IPS-NIHi11 (cell line): ENCODE measurements at places on chromosomes 4 and X.

- no peak for DNase-seq
These were observed 20.8 kb downstream of the EIF4E start for GRCh38 chr4:98908182-98908581.

- DNase-seq, result peak; percentile 11
These were observed 704 bp upstream of the SEPSECS start for GRCh38 chr4:25160714-25161592.

DNA sequence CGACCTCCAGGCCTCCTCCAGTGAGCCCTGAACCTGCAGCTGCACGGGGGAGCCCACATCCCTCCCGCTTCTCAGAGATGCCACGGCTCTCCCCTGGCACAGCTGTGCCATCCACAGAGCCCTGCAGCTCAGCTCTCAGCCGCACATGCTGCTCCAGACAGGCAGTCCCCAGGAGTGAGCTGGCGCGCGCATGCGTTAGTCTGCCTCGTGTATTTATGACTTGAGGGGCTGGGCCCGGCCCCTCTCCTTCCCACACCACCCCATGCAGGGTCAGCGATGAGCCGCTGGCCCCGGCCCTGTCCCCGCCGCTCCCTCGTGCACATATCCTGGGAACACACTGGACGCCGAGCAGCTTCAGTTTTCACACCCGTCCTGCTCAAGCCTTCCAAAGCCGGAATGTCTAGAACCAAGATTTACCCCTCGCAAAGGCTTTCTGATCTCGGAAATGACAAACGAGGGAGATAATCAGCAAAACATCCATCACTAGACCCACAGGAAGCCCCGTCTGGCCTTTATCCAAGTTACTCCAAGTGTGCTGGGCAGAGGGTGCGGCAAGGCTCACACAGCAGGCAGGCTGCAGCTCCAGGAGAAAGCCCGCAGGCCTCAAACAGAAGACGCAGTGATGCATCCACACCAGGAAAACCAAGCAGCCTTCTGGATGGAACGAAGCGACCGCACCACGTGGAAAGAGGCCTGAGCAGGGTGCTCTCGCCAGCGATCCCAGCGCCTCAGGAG lies 24.3 kb downstream of the GAK start:
- DNase-seq, result no peak

GRCh38 chr4:38738940-38739803 lies 43.6 kb downstream of the TLR10 start:
- no peak for DNase-seq

- peak; percentile 39 for DNase-seq
These were observed at the start of gene PRDM8 for GRCh38 chr4:80196922-80197573. PRDM8 (plus strand) TSS chr4:80197503; CDS start chr4:80200081, 2,578 bp downstream.

GRCh38 chr4:124526769-124527168 lies 185.8 kb downstream of the ANKRD50 start:
- no peak for DNase-seq

- DNase-seq, result peak; percentile 58
These were observed 105.9 kb upstream of the ADRA2C start for GRCh38 chr4:3660086-3660927.

- DNase-seq, result peak; percentile 3
These were observed 66.1 kb downstream of the MAGEA10 start for GRCh38 chrX:152072236-152072635.

DNA sequence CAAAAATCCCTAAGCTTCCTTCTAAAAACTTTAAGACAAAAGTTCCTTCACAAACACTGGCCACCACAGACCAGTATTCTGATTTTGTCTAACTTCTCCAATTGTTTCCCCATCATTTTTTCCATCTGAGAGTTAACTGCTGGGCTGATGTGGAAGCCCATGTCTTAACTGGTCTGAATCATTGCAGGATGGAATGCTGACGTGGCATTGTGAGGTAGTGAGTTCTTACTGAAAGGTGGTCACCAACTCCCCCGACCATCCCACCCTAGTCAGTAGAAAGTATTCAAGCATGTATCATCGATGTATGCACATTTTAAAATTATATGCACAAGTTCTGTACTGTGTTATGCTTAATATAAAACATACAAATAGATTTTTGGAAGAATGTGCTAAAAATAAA lies 99.1 kb upstream of the SMIM10 start:
- no peak for DNase-seq

DNA sequence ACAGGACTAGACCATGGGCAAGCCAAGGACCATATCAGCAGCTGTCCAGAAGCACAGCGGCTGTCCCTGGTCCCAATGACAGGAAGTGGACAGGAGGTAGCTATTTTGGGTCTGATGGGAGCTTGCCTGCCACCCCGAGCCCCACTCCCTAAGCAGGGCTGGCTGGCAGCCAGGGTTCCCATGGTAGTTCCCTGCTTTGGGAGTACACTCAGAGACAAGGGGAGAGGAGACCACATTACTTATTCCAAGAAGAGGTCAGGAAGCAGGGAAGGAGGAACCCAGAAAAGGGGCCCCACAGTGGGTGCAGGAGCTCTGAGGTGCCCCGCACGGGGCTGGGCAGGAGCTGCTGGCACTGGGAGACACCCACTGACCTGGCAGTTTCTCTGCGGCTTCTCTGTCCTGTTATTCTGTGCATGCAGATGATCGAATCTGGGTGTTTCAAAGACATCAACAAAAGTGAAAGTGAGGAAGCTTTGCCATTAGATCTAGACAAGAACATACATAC lies 36.3 kb downstream of the HTT-AS start:
- no peak for DNase-seq

- no peak for DNase-seq
These were observed 2.6 kb downstream of the EVC2 start for GRCh38 chr4:5705647-5706320.

- no peak for DNase-seq
These were observed 54.1 kb upstream of the AP1S2 start for GRCh38 chrX:15908603-15909290.

DNA sequence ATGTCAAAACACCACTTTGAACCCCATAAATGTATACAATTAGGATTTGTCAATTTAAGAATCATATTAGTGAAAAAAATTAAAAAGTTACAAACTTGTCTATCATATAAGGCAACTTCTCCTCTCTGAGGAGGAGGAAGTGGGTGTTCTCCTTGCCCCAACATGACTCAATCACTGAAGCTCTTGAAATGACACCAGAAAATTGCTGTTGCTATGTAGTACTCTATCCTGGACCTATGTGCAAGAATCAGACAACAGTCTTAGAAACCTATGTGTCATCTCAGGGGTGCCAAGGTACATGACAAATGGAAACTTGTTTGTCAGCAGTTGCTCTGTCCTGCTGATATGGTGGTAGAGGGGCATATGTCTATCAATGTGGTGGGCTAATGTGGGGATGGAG lies 47.7 kb downstream of the HMGB3 start:
- no peak for DNase-seq

DNA sequence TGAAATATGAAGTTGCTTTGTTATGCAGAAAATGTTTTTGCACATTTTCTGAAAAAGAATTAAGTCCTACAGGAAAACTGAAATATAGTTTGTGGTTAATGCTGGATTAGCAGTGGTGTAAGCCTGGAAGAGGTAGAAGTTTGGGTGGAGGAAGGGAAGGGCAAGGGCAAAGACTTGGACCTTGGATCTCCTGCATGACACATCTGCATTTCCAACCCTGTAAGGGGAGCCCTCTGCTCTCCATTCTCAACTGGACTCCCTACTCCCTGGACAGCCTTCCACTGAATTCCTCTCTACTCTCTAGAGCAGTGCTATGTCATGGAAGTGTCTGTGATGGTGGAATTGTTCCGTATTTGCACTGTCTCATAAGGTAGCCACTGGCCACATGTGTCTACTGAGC lies 4.6 kb downstream of the CASP6 start:
- no peak for DNase-seq

DNA sequence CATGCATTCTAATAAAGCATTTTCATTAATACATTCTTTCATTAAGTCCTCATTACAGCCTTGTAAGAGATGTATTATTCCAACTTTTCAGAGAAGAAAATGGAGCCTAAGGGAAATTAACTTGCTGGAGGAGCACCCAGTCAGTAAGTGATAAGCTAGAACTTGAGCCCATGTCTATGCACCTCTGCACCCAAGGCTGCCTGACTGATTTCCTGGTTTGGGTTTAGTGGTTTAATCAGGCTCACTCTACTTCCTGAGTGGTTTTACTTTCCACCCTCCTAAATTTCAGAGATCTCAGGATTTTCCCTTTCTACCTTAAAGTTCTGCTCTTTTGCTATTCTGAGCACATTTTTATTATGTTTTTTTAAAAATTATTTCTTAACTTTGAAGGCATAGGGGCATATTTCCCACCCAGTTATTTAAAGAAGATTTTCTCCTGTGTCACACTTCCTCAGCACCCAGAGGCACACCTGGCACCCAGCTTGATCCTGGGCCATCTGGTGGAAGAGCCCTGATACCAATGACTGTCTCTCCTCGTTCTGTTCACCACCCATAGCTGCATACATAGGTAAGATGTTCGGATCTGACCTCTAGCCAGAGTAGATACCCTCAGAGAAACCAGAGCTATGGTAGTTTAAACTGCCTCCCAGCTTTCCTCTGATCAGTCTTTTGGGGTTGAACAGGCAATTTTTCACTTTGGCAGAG lies 10.4 kb downstream of the CORIN start:
- no peak for DNase-seq

DNA sequence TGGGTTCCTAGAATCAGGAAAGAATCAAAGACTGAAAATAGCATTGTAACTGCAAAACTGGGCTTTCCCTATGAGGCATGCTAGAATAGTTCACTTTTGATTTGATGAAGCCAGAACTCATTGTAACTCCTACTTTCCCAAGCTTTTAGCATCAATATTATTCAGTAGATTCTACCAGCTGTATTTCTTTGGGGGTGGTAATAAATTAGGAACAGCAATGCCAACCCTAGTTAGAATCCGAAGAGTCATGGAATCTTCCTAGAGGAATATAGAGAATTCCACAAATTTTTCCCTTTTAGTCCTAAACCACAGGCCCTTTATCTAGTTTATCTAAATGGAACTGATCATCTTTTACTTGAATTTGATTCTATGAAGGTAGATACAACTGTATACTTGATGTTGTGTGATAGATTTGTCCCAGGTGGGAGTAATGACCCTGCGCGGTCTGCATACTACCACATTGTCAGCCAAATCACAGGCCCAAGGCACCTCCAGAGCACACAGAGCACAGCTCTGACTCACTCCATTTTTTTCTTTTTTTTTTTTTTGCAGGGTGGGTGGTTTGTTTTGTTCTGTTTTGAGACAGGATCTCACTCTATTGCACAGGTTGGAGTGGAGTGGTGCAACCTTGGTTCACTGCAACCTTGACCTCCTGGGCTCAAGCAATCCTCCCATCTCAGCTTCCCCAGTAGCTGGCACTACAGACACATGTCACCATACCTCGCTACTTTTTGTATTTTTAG lies 66.6 kb downstream of the EDNRA start:
- DNase-seq, result no peak

DNA sequence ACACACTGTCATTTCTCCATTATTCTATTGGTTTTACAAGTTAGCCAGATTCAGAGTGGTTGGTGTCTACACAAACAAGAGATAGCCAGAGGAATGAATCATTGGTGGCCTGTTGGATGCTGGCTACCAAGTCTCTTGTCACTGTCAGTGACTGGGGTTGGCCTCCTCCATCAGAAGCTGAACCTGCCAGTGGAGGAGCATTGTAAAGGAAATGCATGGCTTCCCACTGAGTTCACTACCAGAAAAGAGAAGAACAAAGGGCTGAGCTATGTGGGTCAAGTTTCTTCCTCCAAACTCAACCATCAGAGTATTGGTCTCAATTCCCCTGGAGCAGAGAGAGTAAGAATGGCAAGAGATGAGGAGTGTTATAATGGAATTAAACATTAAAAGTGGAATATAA lies 26.5 kb upstream of the ANKRD50 start:
- DNase-seq, result peak; percentile 58

- DNase-seq, result no peak
These were observed 107.6 kb downstream of the ATXN3L start for GRCh38 chrX:13212191-13212651.

- DNase-seq, result no peak
These were observed 121.3 kb downstream of the HS6ST2 start for GRCh38 chrX:132837126-132837525.

- no peak for DNase-seq
These were observed 929.7 kb downstream of the C4orf33 start for GRCh38 chr4:130025701-130026100.
